AG09309 (cell line): ENCODE measurements at places on chromosomes 6 and 20.

DNA sequence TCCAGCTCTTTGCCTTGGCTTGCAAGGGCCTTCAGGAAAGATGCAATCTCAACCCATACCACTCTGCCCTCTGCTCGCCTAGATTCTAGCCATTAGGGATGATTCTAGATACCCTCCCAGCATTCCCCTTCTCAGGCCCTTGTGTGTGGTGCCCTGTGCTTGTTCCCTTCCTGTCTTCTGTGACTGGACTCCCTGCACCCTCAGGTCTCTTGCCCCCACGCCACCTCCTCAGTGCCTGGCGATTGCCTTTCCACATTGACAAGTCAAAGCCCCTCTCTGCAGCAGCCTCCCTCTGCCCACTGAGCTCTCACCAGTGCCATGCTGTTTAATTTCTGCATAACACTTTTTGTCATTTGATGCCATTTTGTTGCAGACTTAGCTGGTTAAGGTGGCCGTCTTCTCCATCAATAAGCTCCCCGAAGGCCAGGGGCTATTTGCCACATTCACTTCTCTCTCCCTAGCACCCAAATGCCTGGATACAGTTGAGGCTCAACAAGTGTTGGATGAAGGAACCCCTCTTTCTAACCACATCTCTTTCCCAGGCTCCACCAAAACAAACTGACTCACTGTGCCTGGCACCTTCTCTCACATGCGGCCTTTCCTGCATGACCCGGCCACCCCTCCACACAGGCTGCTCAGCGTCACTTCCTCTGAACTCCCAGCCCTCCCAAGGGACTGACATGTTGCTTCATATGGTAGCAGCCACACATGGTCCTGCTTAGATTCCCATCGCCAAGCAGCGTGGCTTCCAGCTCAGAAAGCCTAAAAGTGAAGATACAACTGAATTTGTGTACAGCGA is 4.6 kb upstream of the TXNDC5 start:
- peak; percentile 61 for DNase-seq

- no peak for DNase-seq
These were observed at the start of gene TFAP2C for GRCh38 chr20:56628873-56629463. Gene TFAP2C, plus strand, starts transcription at chr20:56629306. Its CDS starts 239 bp downstream, at chr20:56629545.

GRCh38 chr6:7129784-7130569 is 22.2 kb downstream of the RREB1 start:
- no peak for DNase-seq

DNA sequence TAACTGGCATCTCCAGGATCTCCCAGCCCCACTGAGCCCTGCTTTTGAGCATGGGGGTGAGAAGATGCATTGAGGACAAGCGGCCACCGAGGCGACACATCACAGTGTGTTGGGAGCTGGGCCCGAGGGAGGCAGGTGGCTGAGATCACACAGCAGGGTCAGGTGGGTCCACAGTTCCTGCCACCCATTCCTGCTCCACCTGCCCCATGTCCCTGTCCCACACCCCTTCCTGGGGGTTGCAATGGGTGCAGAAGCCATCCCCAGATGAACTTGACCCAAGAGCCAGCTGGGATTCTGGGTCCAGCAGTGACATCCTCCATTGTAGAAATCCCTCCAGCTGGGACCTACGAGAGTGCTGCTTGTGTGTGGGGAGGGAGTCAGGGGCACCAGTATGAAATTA is 1.0 kb downstream of the TGM2 start:
- no peak for DNase-seq

- DNase-seq: no peak
These were observed 255.0 kb downstream of the DLL1 start for GRCh38 chr6:170035901-170036304.

DNA sequence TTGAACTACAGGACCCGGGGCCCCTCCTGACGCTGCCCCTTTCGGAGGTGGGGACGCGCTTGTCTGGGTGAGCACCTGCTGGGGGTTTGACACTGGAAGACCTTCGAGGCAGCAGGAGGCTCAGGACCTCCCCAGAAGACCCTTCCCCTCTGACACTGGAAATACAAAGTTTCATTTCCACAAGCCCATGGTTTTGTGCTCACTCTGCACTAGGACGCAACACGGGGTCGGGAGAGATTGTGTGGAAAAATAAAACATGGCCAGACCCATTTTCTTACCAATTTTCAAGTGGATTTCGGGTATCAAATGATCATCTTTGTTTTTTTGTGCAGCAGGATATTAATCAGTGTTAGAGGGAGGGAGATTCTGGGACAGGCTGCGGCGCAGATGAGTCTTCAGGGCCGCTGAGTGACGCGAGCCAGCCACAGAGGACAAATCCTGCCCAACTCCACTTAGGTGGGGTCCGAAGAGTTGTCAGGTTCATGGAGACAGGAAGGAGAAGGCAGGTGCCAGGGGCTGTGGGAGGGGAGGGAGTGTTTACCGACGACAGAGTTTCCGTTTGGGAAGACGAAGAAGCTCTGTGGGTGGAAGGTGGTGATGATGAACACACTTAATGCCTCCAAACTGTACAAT is 160.0 kb upstream of the AFDN start:
- DNase-seq: no peak

GRCh38 chr6:44721954-44722578 is 334.6 kb downstream of the CDC5L start:
- DNase-seq: no peak

GRCh38 chr20:42857446-42857845 is 332.3 kb downstream of the PTPRT start:
- no peak for DNase-seq

DNA sequence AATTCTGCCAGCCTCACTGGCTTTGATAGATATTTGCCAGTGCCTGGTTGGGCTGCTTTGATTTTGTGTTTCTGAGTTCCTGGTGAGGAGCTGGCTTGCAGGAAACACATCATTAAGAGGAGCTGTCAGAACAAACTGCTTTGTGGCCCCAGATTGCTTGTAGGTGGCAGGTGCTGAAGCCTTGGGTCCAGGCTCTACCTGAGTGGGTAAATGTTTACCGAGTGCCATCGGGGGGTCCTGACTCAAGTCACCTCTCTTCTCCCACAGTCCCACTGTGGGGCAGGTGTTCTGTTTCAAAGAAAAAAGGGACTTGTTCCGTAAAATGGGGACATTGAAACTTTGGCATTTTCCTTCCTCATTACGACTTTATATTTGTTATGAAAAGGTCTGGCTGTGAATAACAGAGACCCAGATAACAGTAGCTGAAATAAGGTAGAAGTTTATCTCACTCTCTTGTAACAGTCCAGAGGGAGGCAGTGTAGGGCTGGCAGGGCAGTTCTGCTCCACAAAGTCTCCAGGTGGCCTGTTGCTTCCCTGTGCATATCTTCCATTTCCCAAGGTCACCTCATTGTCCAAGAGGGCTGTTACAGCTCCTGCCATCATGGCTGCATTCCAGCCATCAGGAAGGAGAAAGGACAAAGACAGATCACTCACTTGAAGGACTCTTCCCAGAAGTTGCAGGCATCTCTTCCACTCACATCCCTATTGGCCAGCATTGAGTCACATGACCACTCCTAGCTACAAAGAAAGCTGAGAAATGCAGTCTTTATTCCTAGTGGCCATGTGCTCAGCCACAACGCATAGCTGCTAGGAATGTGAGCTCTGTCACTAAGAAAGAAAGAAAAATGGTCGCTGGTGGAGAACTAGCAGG is 149.9 kb upstream of the KCNG1 start:
- DNase-seq: no peak

GRCh38 chr6:4185846-4186245 is 50.5 kb upstream of the ECI2 start:
- DNase-seq: no peak

DNA sequence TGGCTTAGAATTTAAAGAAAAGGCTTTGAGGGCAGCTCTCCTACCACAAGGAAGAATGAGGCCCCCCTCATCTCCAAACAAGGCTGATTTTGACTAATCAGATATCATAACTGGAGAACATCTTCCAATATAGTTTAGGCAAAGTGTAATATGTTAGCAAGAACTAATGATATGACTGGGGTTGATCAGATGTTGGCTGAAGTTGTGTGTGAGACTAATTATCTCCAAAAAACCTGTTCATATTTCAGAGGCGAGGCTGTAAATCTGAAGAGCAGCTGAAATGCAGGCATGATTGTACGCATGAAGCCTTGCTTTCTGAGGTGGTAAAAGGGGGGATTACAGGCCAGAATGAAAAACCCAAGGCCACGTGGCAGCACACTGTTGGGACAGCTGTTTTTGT is 16.0 kb upstream of the ZNF831 start:
- DNase-seq: no peak

- no peak for DNase-seq
These were observed 54.0 kb upstream of the BTN3A2 start for GRCh38 chr6:26311012-26311384.

DNA sequence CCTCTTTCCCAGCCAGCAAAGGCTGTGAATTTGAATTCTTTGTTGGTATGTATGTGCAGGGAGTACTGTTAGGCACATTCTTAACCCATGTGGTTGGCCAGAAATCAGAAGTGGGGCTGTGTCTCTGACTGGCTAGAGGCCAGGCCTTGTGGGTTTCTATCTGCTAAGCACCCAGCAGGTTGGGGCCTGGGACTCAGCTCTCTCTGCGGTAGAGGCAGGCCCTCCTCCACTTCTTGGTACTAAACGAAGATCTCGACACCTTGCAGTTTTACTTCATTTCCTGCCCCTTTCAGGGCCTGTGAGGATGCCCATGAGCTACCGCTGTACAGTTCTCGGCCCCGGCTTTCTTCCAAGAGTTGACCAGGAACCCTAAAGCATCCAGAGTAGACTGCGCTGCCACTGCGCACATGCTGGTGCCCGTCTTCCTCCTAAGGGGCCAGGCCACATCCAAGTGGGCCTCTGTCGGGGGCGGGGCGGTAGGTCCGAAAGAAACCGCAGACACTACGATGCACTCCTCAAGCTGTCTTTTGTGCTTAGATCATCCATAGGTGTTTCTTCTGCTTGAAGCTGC is 51.1 kb downstream of the TCP11 start:
- peak; percentile 24 for DNase-seq

- DNase-seq: no peak
These were observed 8.1 kb upstream of the BCKDHB start for GRCh38 chr6:80098392-80098791.

DNA sequence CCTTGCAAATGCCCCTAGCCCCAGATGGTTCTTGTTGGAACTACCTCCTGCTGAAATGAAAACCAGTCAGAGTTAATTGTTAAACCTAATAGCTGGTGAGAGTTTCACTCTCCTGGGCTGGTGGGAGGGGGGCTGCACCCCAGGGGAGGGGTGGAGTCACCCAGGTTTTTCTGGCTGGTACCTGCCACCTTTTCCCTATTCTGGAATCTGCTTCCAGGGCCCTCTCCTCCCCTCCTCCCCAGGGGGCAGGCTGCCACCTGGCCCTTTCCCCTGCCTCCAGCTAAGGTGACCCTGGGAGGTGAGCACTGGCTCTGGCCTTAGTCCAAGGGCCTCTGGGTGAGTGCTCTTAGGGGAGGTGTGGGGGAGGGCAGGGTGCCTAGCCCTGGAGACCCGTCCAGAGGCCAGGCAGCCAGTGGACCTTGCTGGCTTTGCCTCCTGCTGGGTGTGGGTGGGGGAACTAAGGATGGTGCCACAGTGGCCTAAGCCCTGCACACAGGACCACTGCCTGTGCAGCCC is 48.8 kb upstream of the EPB41L1 start:
- no peak for DNase-seq

DNA sequence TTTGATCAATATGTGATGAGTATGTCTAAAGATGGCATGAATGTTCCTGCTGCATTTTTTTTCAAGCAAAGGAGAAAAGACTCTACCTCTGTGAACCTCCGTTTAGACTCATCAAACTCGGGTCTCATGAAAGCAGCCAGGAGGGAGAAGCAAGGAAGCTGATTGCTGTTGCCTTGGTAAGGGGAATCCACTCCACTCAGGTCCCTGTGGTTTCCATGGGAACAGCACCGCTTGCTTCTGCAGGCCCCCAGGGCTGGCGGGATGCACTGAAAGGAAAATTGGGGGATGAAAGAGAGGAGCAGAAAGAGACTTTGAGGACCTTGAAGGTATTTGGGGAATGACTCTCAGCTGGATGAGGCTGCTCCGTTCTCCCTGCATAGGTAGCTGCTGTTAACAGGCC is 249.6 kb upstream of the RIN2 start:
- DNase-seq: no peak

GRCh38 chr6:156269751-156270369 is 507.3 kb upstream of the ARID1B start:
- no peak for DNase-seq

DNA sequence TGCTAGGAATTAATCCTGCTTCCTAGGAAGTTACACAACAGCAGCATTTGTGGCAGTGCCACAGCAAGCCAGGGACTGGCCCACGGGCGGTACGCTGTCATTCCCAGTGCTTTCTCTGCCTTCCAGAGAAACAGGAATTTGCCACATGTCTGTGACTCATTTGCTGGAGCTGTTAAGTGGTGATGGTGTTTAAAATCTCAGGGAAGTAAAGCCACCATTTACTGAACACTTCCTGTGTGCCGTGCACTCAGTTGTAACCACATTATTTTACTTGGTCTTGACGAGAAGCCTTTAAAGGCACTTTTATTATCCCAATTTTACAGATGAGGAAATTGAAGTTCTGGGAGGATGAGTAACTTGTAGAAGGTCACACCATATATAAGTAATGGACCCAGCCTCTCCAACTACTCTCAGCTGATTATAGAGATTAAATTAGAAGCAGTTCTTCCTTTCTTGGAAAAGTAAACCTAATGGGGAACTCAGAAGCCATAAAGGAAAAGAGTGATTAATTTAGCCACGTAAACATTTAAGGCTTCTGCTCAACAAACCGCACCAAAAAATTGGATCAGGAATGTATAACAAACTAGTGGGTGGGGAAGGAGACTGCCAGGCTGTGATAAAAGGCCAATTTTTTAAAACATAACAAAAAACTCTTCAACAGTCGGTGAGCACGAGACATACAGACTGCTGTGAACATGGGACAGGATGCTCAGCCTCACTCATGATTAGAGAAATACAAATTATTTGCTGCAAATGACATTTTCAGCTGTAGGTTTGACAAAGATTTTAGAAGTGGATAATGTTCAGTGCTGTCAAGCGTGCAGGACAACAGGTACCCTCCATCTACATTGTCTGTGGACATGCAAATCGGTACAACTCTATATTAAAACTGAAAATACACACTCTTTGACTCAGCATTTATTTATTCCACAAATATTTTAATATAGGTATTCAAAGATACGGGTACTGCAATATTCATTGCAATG is 311.2 kb downstream of the NRN1 start:
- peak; percentile 87 for DNase-seq

DNA sequence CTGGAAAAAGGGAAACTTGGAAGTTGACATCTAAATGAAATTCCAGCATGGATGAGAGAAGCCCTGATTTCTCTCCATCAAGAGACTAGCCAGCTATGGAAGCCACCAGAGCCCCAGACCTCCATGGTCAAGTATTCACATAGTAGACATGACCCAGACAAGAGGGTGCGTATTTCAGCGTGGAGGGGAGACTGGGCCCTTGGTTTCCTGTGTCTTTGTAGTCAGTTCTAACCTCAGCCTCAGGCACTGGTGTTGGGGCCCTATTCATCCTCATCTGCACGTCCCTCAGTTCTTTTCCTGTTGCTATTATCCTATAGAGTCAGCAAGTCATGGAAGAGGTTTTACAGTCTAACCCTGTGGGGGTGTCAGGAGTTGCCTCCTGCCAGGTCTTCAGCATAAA is 12.5 kb downstream of the GNL1 start:
- no peak for DNase-seq

DNA sequence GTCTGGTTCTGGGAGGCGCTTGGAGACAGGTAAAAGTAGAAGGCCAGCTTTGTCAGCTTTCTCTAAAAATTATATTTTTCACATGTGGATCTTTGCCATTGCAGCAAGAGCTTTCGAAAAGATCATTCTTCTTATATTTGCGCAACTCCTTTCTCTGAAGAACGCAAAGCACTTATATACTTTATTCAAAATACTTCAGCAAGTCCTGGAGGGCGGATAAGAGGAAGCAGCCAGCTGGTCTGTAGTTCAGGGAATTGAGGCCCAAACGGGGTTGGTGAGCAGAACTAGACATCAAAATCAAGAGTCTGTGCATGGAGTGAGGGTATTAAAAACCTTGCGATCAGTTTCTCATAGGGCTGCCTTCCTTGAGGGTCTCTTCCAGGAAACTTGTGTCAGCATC is 182.3 kb downstream of the DTNBP1 start:
- DNase-seq: no peak
